ENCODE measurements at places on chromosomes 6 and 20.

DNA sequence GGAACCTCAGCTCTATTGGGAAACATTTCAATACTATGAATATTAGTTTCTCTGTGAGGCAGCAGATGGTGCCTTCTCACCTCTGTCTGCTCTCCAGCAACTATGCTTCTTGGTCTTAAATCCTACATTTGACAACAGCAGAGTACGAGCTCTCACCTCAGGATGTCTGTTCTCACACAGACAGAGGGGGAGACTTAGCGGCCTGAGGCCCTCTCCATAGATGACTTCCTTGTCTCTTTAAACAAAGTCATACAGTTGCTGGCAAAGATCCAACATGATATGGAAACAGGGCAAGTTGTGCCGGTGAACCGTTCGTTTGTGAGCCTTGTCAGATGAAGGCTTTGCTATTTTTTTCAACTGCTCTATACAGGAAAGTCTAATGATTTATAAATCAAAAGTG is 43.7 kb upstream of the GABRR1 start:
- DNase-seq = no peak

DNA sequence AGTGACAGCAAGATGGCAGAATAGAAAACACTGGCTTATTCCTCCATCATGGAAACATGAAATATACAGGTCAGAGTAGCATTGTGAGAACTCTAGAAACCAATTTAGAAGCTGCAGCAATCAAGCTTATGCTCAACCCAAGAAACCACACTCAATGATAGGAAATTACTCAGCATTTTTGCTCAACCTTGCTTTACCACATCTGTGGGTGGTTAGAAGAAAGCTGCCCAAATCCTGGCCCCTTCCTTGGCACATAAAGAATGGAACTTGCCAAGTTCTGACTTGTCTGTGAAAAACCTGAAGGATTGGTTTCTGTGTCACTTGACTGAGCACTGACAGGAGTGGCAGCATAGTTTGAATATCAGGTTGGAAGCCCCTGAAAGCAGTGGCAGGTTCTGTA is 108.0 kb upstream of the MOCS1 start:
- no peak for DNase-seq

DNA sequence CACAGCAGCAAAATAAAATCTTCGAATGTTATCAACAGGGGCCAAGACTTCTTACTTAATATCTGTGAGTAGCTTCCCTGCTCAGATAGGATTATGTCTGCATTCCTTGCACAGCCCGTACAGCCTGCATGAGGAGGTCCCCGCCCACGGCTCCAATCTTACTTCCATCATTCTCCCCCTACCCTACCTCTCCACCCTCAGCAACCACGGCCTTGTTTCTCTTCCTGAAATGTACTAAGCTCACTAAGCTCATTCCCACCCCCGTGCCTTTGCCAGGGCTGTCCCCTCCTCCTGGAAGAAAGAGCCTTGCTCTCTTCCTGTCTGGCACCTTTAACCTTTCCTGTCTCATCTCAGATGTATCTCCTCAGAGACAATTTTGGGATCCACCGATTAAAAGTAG is 120.4 kb downstream of the BCAS1 start:
- no peak for DNase-seq

DNA sequence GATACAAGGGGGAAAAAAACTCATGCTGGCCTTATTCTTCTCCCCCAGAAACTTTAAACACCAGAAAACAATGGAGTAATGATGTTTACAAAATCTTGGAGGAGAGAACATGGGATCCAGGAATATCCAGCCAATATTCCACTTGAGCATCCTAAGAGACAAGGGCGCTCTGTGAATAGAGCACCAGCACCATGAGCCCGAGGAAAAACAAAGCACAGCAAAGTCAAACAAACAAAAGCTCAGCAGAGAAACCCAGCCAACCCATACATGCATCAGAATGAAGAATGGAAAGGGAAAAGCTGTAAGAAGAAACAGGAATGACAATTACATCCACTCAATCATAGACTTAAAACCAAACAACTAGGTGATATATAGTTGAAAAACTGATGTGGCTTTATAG is 4.6 kb upstream of the NAA20 start:
- DNase-seq = no peak

- DNase-seq = no peak
Observed at GRCh38 chr6:150654608-150655007, 54.9 kb downstream of the PLEKHG1 start.

- DNase-seq = no peak
Observed at GRCh38 chr6:7461416-7461815, 71.8 kb downstream of the RIOK1 start.

- no peak for DNase-seq
Observed at GRCh38 chr20:50546729-50547314, 36.6 kb downstream of the PTPN1 start.

DNA sequence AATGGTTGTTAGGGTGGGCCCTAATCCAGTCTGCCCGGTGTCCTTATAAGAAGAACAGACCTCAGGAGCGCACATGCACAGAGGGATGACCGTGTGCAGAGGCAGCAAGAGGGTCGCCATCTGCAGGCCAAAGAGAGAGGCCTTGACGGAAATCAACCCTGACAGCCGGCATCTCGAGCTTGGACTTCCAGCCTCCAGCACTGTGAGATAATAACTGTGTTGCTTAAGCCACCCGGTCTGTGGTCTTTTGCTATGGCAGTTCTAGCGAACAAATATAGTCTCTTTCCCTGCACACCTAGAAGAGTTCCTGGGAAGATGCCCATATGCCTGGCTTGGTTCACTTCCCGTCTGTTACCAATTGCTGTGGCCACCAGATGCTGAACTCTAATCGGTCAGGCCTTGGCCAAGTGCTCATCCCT is 35.3 kb upstream of the PTGIS start:
- DNase-seq = no peak

- DNase-seq = no peak
Observed at GRCh38 chr6:46882645-46883044, 39.1 kb downstream of the ADGRF5 start.

DNA sequence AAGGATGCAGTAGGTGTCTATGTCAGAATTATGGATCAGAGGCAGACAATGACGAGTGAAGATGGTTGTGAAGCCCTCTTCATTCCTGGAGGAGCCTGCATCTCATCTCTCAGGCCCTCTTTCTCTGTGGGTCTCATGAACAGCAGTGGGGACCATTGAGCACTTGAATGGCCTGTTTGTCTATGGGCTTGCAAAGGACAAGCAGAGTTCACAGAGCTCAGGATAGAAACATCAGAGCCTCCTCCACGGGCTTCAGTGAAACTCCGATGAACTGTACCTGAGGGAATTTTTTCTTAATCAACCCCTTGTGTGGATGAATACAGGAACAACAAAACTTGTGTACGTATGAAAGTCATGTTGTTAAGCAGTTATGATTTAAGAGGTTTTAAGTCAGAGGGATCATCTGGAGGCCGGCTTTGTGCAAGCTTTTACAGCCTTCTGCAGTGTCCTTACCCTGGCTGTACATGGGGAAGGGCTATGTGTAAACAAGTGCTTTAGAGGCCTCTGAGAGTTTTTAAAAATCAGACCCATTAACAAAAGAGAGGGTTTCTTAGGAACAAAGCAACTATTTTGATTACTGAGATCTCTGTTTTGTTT is 29.7 kb upstream of the PI16 start:
- DNase-seq = no peak

DNA sequence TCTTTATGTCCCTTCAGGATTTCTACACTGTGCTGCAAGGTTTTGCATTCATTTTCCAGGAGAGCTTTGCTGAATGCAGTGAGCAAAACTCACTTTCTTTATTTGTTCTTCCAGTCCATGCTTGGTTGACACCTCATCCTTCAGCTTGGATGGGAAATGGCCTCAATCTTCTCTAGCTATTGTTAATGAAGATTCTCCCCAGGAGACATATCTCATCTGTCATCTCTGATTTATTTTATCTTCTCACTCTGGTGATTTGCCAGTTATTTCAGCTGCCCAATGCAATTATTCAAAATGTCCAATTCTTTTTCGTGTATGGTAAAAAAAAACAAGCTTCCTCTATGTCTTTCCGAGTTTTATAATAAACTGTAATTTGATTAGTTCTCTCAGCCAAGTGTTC is 77.9 kb upstream of the PAK5 start:
- no peak for DNase-seq

DNA sequence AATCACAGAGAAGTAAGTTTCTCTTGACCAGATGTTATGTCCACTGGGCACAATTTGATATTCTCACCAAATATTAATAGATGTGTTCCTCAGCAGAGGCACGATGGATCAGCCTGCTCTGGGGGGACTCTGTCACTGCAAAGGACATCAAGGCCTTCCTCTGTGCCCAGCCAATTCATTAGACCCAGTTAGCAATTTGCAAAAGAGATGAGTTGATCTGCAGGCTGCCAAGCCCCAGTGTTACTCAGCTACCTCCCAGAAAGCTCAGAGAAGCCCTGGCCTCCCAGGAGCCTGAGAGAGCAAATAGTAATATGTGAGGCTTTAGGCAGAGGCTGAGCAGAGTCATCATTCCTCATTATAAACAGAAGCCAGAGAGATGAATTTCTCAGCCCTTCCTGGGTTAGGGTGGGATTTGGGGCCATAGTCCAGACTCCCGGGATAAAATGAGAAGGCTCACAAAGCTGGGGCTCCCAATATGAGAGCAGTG is 54.2 kb downstream of the ZNF831 start:
- no peak for DNase-seq

GRCh38 chr20:37566590-37567330 is 39.1 kb upstream of the BLCAP start:
- no peak for DNase-seq

DNA sequence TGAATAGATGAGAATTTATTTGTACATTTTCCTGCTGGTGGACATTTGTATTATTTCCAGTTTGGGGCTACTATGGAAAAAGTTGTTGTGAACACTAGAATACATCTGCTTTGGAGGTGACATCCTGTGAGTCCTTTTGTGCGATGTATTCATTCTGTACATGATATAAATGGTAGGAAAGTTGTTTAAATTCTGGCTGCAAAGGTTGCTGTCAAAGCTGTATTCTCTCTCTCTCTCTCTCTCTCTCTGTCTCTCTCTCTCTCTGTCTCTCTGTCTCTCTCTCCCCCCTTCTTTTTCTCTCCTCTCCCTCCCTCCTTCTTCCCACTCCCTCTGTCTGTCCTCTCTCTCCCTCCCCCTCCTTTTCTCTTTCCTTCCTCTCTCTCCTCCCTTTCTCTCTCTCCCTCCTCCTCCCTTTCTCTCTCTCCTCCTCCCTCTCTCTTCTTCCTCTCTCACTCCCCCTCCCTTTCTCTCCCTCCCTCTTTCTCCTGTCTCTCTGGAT is 25.3 kb downstream of the SLC13A3 start:
- no peak for DNase-seq

GRCh38 chr20:19274412-19275015 is 62.1 kb downstream of the SLC24A3 start:
- no peak for DNase-seq

- peak; percentile 13 for DNase-seq
Observed at GRCh38 chr6:161079566-161080262, 88.1 kb downstream of the MAP3K4 start.

- no peak for DNase-seq
Observed at GRCh38 chr6:135030056-135030473, 24.6 kb downstream of the HBS1L start.

GRCh38 chr6:93779086-93779841 is 359.9 kb upstream of the EPHA7 start:
- DNase-seq = no peak

DNA sequence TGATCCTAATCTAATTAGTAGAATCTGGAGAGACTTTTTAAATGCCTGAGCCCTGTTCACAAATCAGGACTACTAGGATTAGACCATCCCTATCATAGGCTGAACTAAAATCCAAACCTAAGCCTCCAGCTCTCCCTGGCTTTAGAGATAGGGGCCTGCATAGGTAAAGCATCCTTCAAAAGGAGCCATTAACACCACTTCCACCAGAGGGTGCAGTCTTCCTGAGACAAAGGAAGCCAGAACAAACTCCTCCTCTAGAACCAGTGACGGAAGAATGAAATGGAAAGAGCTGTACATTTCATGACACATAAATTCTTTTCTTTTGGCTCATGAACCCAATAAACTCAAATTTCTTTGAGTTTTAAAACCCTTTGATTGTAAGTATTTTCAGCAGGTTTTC is 291.2 kb upstream of the ADGRB3 start:
- DNase-seq = no peak

- no peak for DNase-seq
Observed at GRCh38 chr20:37480919-37481318, 40.1 kb upstream of the NNAT start.

DNA sequence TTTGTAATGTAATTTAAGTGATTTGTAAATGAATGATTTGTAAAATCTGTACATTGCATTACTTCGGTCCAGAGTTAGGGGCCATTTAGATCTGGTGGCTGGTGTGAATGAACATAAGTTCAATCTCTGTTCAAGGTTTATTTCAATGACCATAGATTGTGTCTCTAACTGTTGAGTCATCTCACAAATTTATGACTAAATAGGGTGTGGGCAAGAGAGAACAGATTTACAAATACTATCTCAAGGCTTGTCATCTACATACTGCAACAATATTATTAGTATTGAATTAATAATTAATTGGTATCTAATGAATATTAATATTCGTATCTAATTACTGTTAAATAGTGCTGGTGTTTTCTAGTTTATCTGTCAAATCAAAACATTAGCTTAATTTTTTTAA is 115.3 kb upstream of the EDN1 start:
- no peak for DNase-seq

DNA sequence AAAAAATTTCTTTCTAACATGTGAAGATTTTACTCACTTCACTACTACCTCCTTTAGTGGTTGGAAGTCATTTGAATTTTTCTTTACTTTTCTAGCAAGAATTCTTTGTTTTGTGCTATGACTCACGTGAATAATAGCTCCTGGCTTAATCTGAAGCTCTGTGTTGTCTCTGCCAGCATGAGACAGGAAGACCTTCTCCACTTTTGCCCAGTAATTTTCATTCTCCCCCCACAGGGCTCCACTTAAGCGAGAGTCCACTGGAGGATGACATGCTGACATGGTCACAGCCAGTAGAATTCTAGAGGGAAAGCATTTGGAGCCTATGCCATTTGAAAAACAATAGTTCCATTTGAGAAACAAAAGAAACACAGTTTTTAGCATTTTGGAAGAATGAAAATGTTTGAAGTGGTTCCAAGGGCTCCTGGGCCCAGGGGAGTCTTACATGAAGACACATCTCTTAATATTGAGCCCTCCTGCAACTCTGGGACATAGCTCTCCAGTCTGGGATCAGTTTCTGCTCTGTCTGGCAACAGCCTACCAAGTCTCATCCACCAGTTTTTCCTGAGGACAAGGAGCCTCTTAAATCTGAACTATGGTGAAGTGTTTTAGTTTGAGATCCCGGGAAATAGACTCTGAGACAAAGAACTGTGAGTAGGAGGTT is 231.4 kb downstream of the PAX1 start:
- no peak for DNase-seq

DNA sequence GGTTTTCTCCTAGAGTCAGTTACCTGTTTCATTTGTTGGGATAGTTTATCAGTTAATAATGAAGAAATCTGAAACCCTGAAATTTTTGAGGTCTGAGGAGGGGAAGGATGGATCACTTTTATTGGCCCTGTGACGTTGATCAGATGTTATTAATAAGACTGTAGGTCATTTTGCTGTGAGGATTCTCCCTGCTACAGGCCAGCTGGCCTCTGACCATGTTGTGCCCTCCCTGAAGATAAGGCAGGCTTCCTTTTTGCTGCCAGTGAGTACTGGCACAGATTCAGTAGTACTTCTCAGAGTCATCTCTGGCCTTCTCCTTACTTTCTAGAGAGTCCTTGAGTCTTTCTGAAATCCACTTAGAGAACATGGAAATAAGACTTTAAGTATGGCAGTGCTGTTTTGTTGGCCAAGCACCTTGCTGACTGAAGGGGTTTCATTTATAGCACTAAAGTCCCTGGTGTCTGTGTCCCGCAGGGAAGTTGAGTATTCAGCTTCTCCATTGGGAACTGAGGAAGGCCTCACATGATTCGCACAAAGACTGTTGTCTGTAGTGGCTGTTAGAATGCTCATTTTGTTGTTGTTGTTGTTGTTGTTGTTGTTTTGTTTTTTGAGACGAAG is 202.6 kb downstream of the DTNBP1 start:
- DNase-seq = no peak
